EH (cell line): ENCODE measurements at places on chromosomes 16 and 17.

DNA sequence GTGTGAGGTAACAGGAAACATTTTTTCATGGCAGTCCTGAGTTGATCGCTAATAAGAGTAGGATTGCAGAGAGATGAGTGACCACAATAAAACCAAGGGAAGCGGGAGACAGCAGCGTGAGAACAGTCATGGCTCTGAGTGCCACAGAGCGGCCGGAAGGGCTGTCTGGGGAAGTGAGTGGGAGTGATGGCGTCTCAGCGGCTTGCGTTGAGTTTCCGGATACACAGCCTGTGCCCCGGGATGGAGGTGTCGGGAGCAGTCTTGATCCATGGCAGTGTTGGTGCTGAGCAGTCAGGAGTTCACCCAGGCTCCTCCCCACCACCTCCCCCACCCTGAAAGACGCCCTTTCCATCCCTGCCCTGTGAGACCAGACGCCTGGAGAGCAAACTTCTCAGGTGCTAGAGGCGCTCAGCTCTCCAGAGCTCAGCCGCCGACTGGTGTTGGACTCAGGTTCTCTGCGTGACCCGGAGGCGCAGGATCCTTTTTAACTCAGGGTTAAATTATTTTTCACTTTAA is 59.8 kb downstream of the BANP start:
- DNase-seq: no peak

- peak; percentile 23 for DNase-seq
Measured at GRCh38 chr17:30812218-30813177, 12.0 kb downstream of the CRLF3 start.

DNA sequence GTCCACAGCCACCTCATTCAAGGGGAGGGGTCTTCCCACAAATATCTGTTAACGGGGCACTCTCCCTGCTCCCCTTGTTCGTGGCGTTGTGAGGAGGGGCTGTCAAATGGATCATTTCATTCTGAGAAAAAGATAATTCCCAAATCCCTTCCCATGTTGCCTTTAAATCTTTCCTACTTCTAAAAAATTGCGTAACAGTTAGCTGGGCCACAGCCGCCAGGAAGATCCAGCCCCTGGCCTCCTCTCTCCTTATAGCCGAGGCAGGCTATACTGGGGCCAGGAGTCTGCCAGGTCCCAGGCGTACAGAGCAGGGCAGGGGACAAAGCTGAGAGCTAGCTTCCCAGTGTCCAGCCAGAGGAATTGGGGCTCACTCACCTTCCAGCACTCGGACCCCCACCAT is 430 bp downstream of the C16orf89 start:
- DNase-seq: no peak

DNA sequence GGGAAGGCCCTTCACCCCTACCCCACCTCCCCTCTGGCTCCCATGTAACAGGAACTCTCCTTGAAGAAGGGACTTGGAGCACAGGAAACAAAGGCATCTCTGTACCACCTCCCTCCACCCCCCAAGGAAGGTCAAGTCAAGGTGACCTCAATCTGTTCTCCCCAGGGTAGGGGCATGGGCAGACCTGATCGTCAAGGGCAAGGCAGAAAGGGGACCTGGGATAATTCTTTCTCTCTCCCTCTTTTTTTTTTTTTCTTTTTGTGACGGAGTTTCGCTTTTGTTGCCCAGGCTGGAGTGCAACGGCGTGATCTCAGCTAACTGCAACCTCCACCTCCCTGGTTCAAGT is 4.3 kb upstream of the STAT5A start:
- DNase-seq: no peak

- no peak for DNase-seq
Measured at GRCh38 chr17:2964831-2965230, 98.6 kb downstream of the OR1D5 start.

- peak; percentile 96 for DNase-seq
Measured at GRCh38 chr16:11682655-11683096, 14.4 kb downstream of the SNN start.

- DNase-seq: no peak
Measured at GRCh38 chr16:72923757-72924156, 124.2 kb downstream of the ZFHX3 start.

- DNase-seq: peak; percentile 50
Measured at GRCh38 chr17:48215583-48216139, 108.1 kb downstream of the SNX11 start.

- peak; percentile 24 for DNase-seq
Measured at GRCh38 chr16:86661706-86662105, 83.4 kb downstream of the FOXL1 start.

GRCh38 chr17:31900877-31901276 is 631 bp downstream of the UTP6 start:
- DNase-seq: peak; percentile 35
